NCI-H1436 treated with DMSO at 0.1 percent for 48 hours (cell line): ENCODE measurements at places on chromosomes 12 and 14.

DNA sequence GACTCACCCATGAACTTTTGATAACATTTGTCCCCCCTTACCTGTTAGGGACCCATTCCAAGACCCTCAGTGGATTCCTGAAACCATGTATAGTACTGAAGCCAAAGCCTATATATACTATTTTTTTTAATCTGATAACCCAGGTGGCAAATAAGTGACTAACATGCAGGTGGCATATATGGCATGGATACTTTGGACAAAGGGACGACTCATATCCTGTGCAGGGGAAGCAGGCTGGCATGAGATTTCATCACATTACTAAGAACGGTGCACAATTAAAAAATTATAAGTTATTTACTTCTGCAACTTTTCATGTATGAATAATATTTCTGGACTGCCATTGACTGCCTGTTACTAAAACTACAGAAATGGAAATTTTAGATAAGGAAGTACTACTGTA is 880.1 kb upstream of the FBXO33 start:
- DNase-seq: no peak

DNA sequence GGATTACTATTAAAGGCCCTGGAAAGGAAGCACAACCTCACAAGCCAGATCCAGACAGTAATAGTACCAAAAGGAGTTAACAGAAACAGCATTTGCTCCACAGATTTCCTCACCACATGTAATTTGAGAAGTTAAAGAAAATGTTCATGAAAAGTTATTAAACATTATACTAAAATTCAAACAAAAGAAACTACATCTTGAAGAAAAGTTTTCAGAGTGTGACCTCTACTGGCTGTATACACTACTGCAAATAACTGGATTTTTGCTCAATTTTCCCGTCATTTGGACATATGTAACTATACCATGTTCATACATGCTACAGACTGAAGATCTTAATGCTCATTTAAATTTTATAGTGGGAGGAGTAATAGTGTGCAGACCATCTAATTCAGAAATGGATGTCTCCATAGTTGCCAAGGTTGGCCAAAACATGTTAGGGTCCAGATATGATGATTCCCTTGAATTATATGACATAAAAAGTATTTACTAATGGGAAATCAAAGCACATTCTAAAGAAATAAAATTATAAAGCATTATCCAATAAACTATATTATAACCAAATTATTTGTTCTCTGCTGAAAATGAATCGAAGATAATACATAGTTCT is 5.6 kb downstream of the KRR1 start:
- DNase-seq: no peak

GRCh38 chr14:99944241-99944651 is 121.0 kb upstream of the EVL start:
- no peak for DNase-seq

- DNase-seq: no peak
Observed at GRCh38 chr12:82461836-82462235, 103.5 kb downstream of the METTL25 start.

DNA sequence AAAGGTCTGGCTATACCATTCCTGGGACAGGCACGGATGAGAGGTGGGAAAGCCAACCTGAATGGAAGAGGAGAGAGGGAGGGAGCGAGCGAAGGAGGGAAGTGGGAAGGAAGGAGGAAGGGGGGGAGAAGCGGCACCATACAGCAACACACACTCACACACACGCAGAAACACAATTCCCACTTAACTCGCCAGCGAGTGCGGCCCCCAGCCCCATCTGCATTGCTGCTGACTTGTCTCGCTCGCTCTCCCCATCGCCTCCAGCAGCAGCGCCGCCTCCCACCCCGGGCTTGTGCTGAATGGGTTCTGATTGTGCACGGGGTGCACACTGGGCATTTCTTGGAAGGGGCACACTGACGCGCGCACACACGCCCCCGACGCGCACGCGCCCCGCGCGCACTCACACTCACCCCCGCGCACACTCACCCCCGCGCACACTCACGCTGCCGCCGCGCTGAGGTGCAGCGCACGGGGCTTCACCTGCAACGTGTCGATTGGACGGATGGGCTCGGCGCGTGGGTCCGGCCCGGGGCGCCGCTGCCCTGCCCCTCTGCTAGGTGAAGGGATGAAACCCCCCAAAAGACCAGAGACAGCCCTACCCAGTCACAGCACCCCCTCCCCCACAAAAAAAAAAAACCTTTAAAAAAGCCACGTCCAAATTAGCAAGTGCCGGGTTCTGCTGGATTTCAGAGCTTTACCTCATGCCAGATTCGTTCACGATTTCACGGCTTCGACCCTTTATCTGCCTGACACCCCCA is 685 bp downstream of the GRIN2B start:
- DNase-seq: no peak

DNA sequence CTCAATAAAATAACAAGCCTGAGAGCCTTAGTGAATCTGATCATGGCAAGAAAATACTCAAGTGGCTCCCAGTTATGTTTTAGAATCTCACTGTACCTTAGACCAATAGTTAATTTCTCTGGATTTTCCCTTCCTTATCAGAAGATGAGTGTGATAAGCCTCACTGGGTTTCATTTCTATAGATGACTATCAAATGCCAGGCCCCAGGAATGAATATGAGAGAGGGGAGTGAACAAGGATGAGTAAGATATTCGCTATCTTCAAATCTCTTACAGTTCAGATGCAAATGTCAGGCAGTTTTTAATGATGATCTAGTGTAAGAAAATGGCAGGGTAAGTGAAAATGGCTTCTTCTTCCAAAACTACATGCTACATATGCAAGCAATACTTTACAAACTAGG is 26.1 kb upstream of the OR10P1 start:
- no peak for DNase-seq

DNA sequence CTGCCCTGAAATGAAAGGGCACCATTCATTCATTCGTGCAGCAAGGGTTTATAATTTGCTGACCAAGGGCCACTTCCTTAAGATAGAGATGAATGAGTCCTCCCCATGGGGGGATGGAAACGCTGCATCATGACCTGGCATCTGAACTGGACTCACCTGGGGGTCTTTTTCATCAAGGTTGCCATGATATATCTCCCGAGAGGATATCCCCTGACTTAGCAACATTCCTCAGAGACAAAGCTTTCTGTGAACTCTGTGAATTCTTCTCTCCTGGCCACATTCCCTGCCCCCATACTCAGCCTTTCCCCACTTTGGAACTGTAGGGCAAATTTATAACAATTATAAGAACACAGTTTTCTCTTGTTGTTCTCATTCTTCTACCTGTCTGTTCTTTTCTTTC is 30.8 kb downstream of the SRRM4 start:
- no peak for DNase-seq

GRCh38 chr14:62505045-62505444 is 540.2 kb downstream of the KCNH5 start:
- DNase-seq: no peak

- DNase-seq: no peak
Observed at GRCh38 chr12:90741611-90742010, 213.4 kb downstream of the CCER1 start.

GRCh38 chr14:28467611-28468010 is 299.0 kb upstream of the FOXG1 start:
- no peak for DNase-seq

DNA sequence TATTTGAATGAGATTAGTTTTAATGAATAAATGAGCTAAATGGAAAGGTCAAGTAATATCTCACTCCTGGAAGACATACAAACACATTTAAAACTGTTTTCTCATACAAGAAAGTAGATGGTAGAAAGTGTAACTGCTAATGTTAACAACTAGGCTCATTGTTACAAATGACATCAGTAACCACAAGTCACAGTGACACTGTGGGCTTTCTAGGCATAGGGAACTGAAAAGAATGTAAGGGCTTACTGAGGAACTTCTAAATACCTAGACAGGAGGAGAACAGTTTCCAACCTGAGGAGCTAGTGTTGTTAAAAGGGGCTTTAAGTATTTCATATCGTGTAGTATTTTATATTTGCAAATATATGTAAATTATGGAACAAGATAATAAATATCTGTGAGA is 17.5 kb upstream of the ERGIC2 start:
- no peak for DNase-seq

- no peak for DNase-seq
Observed at GRCh38 chr14:38505221-38505972, 249.5 kb upstream of the CLEC14A start.

- DNase-seq: no peak
Observed at GRCh38 chr14:76867516-76868453, 41.6 kb downstream of the LRRC74A start.

DNA sequence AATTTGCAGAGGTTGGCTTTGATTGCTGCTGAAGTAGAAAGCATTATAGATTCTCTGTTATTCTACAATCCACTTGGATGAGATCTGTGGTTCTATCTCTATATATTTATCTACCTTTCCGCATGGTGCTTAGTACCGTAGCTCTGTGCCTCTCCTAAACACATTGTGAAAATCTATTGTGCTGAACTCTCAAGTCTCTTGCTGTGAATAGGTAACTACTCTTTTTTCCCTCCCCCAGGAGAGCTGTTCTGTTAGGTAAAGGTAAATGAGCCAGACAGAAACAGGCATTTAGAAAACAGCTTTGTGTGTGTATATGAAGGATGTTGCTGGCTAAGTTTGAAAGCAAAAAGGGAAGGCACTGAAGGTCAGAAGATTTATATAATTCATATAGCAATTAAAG is 112.6 kb downstream of the BRMS1L start:
- DNase-seq: no peak

DNA sequence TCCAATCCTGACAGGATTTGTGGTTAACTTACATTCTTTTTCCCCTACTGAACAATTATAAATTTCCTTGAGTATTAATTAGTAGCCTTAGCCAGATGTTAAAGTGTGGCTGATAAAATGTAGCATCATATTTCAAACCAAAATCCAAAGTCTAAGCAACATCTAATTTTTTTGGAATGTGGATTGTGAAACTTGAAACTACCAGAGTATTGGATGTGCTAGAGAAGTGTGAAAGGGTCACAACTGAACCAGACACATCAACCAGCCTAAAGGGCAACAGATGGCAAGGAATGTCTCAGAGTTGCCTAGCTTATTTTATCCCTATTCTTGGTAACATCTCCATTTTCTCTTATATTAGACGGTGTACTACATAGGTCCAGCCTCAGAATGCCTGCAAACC is 153.1 kb upstream of the DCN start:
- no peak for DNase-seq

DNA sequence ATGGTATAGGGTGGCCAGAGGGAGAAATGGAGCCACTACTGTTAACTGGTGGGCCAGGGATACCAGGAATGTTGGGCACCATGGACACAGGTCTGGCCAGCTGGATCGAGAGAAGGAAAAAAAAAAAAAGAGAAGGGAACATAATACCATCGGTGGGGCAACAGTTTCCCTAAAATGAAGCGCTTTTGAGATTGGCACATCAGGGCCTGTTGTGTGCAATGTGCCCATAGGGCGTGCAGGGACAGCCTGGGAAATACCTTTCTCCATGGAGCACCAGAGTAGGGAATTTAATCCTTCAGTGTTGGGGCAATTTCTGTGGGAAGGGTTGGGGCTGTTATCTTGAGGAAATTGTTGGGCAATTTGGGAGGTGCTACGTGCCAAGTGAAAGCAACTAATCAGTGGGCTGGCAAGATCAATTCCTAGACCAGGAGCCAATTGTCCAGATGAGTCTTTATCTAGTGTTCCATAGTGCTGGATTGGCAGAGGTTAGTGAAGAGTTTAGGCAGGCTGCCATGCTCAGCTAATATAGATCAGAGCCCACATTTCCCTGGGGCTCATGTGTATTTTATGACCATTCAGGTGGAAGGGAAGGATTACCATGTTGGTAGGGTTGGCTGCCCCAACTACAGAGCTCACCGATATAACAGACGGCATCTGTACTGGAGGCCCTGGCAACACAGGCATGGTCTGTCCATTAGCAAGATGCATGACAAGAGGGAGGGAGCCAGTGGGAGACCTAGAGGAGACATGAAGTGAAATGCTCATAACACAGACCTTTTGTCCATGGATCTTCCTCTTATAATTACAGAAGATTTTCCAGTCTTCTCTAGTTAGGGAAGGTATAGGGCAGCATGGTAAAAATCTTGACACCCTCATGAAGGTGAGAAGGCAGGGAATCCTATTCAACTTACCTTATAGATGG is 25.5 kb upstream of the NPFF start:
- DNase-seq: no peak

DNA sequence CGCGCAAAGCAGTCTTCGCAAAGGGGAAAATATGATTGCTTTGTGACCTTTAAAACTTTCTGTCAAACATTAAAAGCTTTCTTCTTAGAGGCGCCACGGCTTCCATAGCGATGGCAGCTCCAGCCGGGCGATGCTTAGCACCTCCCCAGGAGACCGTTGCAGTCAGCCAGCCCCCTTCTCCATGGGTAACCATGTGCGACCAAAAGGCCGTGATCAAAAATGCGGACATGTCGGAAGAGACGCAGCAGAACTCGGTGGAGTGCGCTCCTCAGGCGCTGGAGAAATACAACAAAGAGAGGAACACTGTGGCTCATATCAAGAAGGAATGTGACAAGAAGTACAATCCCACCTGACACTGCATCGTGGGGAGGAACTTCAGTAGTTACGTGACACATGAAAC is 12.7 kb upstream of the STON2 start:
- DNase-seq: no peak

- no peak for DNase-seq
Observed at GRCh38 chr14:99181241-99181640, 90.8 kb downstream of the BCL11B start.

GRCh38 chr14:65131301-65131701 is 29.0 kb upstream of the MAX start:
- DNase-seq: no peak

GRCh38 chr12:62720661-62721330 is 214.2 kb downstream of the PPM1H start:
- no peak for DNase-seq

DNA sequence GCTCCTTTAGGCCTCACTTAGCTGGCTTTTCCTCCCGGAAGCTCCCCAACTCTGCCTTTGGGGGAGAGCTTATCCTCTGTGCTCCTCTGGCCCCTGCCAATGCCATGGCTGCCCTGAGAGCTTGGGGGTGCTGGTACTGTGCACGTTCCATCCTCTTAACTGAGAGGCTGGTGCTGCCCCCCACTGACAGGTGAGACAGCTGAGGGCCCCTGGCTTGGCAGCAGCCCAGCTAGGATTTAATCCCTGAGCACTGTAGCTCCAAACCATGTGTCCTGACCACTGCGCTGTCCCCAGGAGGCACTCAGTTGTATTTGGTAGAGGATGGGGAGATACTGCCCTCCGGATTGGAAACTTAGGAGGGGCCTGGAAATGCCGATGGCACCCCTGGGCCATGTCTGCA is 46.1 kb downstream of the UBE3B start:
- DNase-seq: no peak

- DNase-seq: no peak
Observed at GRCh38 chr12:121918679-121919038, 267 bp downstream of the CFAP251 start.
